ENCODE measurements at places on chromosomes 7 and 10.

DNA sequence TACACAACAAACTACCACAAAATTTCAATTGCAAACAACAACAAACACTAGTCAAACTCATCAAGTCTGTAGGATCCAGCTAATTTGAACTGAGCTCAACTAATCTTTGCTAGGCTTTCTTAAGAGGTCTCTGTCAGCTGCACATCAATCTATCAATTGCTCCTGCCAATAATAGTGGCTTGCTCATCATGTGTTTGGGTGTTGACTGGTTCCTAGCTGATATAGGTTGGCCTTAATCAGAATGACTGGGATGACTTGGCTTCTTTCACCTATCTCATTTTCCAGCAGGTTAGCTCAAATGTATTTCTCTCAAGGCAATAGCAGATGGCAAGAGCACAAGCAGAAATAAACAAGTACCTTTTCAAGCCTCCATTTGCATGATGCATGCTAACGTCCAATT lies 370.3 kb upstream of the NFE2L3 start:
- DNase-seq: no peak

GRCh38 chr7:2802504-2803341 lies 41.4 kb downstream of the GNA12 start:
- no peak for DNase-seq

GRCh38 chr7:36205803-36206202 lies 52.7 kb downstream of the EEPD1 start:
- DNase-seq: no peak

DNA sequence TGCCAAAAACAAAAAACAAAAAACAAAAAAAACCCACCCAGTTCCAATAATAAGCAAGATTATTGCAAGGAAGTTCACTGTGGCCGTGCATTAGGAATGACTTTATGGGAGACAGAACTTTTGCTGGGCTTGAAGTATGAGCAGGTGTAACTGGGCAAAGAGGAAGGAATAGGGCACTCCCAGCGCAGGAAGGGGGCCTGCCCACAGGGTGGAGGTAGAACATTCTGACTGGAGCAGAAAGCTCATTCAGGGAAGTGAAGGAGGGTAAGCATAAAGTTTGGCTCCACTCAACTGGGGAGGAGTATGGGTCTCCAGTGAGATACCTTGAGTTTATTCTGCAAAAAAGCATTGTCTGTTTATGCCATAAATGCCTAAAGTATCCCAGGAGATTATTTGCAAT lies 42.1 kb upstream of the WIPF3 start:
- DNase-seq: no peak
